ENCODE measurements at places on chromosomes 13 and 19.

GRCh38 chr19:2043251-2043641 lies 7.8 kb downstream of the MKNK2 start:
- no peak for DNase-seq

DNA sequence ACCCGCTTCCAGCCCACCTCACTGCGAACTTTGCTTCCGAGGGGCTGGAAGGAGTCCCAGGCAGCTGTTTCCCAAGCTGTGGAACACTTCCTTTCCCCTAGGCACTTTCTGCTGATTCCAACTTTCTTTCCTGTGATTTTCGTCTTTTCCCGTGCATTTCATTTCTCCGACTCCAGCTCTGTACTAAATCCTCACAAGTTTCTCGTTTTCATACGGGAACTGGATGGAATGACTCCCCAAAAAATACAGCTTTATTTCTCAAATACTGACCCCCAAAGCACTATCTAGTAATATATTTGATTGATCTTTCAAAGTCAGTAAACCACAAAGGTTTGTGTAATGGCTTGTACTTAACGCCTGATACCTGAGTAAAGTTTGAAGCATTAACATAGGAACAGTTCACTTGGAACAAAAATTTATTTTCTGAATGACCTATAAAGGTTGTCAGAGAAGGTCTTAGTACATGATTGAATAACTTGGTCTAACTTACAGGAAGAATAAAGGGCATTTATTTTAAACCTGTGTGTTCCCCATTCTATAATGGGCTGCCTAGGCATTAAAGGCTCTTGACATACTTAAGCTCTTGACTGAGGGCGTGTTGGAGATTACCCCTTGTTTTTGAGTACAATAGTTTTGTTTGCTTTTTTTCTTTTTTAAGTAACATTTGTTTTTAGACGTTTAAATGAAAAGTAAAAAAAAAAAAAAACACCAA lies 1.3 kb upstream of the PCDH9 start:
- no peak for DNase-seq

DNA sequence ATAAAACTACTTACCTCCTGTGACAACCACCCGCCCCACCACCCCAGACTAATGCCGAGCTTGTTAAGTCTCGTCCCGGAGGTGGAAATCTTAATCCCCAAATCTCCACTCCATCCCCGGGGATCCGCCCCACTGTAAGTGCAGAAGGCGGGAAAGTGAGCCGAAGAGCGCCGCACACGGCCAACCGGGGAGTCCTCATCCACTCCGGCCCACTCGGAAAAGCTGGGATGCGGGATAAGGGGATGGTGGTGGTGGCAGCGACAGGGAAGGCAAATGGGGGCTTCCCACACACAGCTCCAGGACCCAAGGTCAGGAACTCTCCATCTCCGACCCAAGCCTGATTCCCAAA lies 621 bp downstream of the FBL start:
- no peak for DNase-seq

DNA sequence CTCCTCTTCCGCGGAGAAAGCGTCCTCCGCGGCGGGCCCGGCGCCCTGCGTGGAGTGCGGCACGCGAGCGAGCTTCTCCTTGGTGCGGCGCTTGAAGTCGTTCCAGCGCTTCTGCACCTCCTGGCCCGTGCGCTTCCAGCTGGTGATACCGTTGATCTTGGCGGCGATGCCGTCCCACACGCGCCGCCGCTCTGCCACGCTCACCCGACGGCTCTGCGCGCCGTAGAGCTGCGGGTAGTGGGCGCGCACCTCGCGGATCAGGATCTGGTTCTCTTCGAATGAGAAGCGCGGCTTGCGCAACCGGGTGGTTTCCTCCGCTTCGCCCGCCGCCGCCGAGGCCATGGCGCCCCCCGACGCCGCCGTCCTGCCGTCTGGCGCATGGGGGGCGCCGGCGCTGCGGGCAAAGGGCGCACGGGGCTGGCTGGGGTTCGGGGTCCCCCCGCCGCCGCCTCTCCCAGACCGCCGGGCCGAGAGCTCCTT lies 941 bp downstream of the MYPOP start:
- DNase-seq: no peak

GRCh38 chr13:48236528-48237353 lies 3.7 kb downstream of the ITM2B start:
- DNase-seq: no peak

- DNase-seq: no peak
These were observed 13.5 kb downstream of the ERVV-2 start for GRCh38 chr19:53057904-53058580.

- no peak for DNase-seq
These were observed 6.5 kb downstream of the PLPPR3 start for GRCh38 chr19:815079-815774.

DNA sequence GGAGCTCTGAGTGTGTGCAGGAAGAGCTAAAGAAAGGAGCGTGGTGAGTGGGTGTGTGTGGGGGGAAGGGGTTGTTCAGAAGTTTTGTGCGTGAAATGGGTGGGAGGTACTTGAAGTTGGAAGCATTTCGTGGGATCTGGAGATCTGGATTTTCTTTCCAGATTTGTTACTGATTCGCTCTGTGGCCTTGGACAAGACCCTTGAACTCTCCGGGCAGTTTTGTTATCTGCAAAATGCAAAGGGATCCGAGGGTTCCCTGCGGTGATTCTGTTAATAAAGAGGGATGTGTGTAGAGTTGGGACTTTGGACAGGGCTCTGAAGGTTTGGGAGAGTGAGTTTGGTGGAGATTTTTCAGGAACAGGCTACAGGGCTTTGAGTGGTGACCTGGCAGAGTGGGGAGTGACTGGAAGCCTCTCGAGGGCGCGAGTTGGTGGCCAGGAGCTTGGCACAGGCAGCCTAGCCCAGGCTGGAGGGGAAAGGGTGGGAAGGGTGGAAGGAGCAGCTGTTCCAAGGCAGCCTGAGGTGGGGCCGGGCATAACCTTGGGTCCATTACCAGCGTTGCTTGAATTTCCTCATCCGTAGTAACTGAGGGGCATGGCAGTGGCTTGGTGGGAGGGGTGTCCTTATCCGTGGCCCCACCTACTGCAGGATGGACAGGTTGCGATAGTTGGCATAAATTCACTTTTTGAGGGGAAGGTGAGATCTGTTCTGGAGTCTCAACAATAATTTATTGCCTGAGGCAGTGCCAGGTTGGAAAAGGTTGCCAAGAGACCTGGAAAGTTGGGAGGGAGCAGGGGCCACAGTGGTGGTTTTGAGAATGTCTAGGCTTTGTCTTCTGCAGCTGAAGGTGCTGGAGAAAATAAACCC lies 2.1 kb downstream of the ACTN4 start:
- no peak for DNase-seq

- DNase-seq: no peak
These were observed 297.8 kb downstream of the SHISA2 start for GRCh38 chr13:25753976-25754375.

DNA sequence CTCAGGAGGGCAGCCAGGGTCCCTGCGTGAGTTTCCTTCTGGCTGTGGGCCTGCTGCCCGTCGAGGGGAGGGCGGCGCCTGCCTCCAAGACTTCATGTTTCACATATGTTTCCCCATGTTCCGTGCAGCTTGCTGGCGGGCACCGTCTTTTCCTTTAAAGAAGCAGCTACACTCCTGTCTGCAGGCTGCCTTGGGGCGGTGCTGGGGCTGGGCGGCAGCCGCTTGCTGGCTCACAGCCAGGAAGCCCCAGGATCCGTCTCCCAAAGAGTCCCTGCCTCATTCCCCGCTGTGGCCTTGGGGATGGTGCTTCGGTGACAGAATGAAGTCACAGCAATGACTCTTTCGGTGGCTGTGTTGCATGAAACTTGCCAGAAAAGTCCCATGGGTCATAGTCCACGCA lies 24.9 kb downstream of the PIAS4 start:
- no peak for DNase-seq

GRCh38 chr19:45276284-45276687 lies 25.2 kb downstream of the MARK4 start:
- DNase-seq: no peak

DNA sequence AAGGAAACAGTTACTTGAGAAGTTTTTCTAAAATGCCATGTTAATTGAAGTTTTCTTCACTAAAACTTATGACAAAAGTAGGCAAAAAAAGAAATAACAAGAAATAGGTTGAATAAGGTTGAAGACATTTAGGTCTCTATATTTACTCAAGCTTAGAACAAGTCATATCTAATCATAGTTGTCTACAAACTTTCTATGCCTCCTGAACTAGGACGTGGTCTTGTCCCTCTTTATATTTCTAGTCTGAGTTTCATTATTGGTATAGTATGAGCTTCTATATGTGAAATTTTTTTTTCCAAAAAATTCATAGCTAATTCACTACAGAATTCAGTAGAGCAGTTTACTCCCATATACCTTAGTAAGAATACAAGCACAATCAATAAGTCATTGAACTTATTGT lies 836.4 kb downstream of the SLITRK6 start:
- DNase-seq: no peak

GRCh38 chr13:35987572-35988513 lies 143.3 kb downstream of the DCLK1 start:
- DNase-seq: no peak

DNA sequence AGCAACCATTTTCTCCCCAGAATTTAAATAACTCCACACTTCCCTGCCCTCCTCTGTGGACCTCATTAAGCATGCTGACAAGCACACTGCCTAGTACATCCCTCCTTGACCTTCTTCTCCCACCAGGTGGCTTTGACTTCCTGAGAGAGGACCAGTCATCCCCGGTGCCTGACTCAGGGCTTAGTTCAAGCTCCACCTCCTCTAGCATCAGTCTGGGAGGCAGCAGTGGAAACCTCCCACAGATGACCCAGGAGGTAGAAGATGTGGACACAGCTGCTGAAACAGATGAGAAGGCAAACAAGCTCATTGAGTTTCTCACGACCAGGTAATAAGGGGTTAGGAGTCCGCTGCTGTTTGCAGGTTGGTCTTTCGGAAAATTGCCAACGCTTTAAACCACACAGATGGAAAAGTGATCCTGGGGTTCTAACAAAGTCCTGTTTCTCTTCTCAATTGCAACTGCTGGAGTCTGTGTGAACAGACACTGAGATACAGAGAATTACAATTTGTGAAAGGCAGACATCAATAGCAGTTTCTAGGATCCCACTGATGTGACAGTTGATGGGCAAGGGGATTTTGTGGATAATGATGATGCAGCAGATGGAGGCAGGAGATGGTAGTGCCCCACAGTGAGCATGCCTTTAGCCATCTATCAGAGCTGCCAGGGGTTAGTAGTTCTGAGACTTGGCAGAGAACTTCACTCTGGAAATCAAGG lies 86.7 kb downstream of the ZAR1L start:
- no peak for DNase-seq

- DNase-seq: no peak
These were observed 41.3 kb upstream of the NPAS1 start for GRCh38 chr19:46978171-46978869.

- DNase-seq: no peak
These were observed 899.3 kb downstream of the UQCRFS1 start for GRCh38 chr19:28313633-28314032.

DNA sequence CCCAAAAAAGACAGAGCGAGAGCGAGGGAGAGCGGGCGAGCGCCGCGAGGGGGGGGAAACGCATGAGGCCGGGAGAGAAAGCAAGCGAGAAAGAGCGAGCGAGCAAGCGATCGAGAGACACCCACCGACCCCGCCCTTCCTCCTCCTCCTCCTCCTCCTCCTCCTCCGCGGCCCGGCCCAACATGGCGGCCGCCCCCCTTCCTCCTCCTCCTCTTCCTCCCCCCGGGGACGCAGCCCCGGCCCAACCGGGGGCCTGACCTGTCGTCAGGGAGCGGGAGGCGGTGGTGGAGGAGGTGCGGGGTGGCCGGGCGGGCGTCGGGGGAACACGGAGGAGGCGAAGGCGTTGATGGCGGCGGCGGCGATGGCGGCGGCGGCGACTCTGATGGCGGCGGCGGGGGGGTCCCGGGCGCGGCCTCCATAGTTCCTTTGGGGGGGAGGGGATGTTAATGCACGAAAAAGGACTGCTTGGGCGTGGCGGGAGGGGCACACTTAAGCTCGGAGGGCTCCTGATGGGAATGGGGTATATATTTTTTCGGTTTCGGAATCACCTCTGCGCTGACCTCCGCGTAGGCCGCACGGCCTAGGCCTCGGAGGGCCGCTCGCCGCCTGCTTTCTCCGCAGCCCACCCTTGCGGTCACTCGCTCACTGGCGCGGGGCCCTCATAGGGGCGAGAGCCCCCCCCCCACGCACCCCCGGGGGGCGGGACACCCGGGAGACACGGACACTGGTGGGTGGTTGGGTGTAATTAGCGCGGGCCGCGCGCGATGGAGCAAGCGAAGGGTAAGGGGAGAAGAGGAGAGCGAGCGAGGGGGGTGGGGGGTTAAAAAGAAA lies 1.2 kb downstream of the ZC3H4 start:
- DNase-seq: peak; percentile 74

- DNase-seq: no peak
These were observed 29.8 kb downstream of the DNM2 start for GRCh38 chr19:10747674-10748073.

DNA sequence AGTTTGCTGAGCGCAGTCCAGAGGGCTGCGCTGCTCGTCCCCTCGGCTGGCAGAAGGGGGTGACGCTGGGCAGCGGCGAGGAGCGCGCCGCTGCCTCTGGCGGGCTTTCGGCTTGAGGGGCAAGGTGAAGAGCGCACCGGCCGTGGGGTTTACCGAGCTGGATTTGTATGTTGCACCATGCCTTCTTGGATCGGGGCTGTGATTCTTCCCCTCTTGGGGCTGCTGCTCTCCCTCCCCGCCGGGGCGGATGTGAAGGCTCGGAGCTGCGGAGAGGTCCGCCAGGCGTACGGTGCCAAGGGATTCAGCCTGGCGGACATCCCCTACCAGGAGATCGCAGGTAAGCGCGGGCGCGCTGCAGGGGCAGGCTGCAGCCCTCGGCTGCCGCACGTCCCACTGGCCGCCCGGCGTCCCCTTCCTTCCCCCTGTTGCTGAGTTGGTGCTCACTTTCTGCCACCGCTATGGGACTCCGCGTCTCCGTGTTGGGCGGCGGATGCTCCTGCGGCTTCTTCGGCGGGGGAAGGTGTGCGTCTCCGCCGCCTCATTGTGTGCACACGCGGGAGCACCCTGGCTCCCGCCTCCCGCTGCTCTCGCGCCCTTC lies 772 bp downstream of the GPC6 start:
- DNase-seq: no peak

DNA sequence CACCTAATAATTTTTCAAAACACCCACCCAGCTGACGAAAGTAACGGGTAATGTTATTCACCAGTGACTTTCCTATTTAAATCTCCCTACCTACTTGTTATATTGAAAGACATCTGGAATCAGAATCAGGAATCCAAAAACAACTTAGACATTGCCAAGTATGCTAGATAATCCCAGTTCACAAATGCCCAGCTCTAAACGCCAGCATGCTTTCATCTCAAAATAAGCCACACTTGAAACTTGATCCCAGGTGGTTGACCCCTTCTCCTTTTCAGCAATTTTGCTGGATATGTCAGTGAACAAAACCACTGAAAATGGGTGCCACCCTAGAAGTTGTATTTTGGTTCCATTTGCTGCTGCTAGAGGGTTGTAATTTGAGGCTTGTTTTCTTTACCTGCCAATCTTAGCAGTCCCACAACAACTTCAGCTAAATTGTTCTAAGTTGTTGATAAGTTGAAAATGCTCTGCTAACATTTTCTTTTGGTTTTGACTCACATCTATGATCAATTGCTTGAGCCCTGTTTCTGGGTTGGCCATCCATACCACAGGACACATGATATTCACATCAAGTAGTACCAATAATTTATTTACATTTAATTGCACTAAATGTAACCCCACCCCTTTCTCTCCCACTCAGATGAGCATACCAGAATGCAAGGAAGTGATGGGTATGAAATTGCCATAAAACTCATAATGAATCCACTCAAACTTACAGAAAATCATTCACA lies 66.4 kb downstream of the DCT start:
- DNase-seq: no peak
